ENCODE measurements at places on chromosomes 4 and X.

- no peak for DNase-seq
Measured at GRCh38 chr4:183409483-183409882, 35.0 kb upstream of the CDKN2AIP start.

DNA sequence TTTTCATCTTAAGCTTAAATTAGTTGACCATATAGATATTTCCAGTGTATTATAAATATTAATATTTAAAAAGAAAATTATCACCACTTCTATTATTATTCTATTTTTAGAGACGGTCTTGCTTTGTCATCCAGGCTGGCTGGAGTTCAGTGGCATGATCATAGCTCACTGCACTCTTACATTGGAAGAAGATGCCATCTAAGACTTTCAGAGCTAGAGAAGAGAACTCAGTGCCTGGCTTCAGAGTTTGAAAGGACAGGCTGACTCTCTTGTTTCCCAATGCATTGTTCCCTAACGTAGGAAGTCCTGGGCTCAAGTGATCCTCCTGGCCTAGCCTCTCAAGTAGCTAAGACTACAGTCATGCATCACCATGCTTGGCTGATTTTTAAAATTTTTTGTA, 75.9 kb downstream of the FIP1L1 start:
- no peak for DNase-seq

GRCh38 chr4:77501851-77502250, 103.8 kb upstream of the CXCL13 start:
- DNase-seq = no peak

GRCh38 chrX:77160301-77160700, 286.9 kb upstream of the FGF16 start:
- DNase-seq = no peak

GRCh38 chr4:169774466-169775445, 17.0 kb upstream of the HPF1 start:
- no peak for DNase-seq

- DNase-seq = no peak
Measured at GRCh38 chrX:76921176-76921575, 493.7 kb downstream of the MAGEE1 start.

GRCh38 chr4:184782731-184783373, 42.9 kb downstream of the ACSL1 start:
- DNase-seq = no peak

DNA sequence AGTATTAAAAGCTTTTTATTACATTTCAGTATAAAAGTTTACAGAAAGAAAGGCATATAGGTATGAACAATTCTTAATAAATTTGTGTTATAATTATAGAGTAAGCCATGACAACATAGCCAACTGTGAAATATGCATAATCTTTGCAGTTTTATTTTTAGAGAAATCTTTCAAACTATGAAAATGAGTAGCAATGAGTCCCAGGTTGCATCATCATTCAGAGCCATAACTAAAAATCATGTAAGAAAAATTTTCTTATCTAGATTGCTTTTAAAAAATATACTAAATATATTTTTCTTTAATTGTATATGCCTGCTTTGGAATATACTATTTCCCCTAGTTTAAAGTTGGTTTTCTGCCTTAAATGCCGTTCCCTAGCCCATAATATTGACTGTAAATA, 54.8 kb upstream of the NAF1 start:
- DNase-seq = no peak

- DNase-seq = no peak
Measured at GRCh38 chrX:10015723-10016518, 48.8 kb downstream of the CLDN34 start.

DNA sequence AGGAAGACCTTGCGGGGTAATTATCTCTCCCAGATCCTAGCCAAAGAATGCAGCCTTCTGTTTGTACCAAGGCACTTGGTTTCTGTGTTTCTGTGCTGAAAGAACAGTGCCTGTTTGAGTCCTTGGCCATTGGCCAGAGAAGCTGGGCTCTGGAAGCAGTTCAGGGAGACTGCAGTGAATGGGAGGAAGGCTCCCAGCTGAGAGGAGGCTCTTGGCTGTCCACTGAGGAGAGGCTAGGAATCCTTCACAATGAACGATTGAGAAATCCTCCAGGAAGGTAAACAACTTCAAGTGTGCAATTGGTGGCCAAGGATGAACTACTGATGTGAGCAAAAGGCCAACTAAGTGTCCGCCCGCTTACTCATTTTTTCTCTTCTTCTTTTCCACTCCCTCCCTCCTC, 61.3 kb downstream of the HS3ST1 start:
- DNase-seq = no peak

DNA sequence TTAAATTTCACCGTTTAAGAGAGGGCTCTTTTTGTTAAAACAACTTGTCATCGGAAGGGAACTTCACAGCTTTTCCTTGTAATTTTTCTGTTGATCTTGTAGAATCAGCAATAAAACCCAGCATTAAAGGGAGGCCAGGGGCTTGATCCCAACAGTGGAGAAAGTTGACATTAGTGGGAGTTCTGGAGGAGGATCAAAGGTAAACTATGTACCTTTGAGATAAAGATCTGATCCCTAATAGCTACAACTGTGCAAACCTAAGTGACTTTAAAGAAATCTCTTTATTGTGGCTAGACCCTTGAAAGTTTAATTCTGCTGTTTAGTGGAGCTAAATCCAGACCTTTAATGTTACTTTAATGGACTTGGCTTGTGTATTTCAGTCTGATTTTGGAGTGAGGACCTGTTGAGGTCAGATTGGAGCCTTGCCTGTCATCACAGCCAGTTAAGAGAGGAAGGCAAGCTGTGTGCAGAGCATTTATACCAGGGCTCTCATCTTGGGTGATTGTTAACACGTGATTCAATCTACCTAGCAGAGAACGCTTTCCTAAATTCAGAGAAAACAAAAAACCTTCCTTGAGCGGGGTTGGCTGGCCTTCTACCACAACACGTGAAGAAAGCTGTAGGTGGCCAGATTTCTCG, 1.7 kb downstream of the DOCK11 start:
- no peak for DNase-seq

DNA sequence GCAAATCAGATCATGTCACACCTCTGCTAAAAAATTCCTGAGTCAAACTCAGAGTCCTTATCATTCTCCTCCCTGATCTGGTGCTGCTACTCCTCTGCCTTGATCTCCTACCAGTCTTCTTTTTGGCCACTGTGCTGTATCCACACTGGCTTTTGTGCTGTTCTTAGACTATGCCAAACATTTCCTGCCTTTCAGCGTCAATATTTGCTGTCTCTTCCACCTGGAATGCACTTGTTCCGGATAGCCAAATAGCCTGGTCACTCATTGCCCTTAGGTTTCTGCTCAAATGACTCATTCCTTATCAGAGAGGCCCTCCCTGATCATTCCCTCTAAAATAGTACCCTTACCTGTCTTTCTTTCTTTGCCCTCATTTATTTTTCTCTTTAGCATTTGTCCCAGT, 24.4 kb upstream of the RP2 start:
- DNase-seq = no peak

DNA sequence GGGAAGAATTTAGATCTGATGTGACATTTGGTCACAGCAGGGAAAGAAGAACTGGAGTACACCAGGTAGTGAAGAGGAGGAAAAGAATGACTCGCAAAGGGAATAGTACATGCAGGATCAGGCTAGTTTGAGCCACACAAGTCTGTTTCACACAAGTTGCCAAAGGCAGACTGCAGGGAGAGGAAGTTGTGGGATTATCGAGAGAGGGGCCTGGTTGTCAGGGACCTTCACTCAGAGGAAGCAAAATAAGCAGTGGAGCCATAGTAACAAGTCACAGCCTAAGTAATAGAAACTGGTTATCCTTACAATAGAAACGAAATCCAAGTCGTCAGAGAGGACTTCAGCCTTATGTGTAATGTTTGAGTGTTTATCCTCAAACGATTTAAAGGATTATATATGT, 316.7 kb upstream of the HTR2C start:
- no peak for DNase-seq

DNA sequence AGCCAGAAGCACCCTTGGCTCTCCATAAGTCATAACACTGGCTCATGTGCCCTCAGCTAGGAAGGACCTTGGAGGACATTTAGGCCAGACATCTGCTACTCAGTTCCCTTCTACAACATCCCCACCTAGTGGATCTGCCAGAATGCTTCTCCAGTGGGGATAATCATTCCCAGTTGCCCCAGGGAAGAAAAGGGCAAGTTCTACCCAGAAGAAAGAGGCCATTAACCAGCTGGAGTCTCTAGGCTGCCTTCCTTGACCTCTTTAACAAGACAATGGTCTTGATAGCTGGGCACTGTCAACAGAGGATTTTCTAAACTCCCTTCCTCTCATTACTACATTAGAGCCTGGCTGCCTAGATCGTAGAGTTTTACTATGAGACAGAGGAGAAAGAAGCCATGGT, 42.0 kb downstream of the LGI2 start:
- DNase-seq = no peak

GRCh38 chr4:20603671-20604313, 96.5 kb upstream of the PACRGL start:
- no peak for DNase-seq

GRCh38 chr4:153216546-153216945, 12.3 kb downstream of the TRIM2 start:
- DNase-seq = no peak

DNA sequence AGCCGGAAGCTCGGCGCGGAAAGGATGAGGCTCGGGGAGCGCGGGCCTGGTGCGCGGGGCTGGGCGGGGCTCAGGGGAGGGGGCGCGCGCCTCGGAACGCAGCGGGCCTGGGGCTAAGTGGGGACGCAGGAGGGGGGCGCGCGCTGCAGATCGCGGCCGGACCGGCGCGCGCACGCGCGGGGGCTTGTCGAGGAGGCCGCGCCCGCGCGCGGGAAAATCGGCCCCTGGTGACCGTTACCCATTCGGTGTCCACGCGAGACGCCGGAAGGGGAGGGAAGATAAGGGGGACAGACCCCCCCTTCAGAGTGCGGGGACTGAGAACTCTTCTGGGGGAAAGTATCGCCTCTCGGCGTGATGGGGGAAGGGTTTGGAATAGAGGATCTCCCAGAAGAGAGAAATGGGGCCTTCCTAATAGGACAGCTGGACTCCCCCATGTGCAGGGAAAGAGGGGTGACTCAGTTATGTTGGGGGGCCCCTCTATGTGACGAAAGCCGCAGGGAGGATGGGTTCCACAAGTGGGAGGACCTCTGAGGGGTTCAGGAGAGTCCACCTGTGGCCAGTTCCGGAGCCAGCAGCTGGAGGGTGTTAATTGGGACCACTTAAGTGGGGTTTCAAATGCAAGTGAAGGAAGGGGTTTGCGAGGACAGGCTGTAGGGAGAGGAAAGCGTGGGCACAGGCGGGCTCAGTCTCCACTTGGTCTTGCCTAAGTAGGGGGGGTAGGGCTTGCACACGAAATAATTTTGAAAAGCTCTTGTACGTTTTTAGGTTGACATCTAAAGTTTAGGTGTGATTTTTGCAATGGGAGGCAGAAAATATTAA, 584 bp downstream of the SUV39H1 start:
- no peak for DNase-seq

GRCh38 chr4:80091184-80091583, 18.2 kb upstream of the ANTXR2 start:
- no peak for DNase-seq

DNA sequence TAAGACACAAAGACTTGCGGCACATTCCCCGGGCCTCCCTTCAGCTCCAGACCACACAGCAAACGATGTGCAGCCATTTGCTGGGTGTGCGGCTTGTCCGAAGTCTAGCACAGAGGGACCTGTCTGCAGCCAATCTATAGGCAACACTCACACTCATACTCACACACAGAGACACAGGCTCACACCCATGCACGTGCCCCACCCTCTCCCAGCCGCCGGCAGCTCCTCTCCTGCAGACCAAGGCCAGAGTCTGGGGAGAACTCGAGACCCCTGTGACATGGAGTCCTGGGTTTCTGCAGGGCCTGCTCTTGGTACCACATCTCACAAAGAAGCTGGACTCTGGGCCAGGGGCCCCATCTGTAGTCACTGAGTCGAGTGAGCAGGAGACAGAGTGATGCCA, 245.4 kb upstream of the PSAPL1 start:
- DNase-seq = no peak

- DNase-seq = peak; percentile 2
Measured at GRCh38 chrX:100928660-100929613, at the start of gene XKRX. Gene XKRX, minus strand, starts transcription at chrX:100928917. Its CDS starts 613 bp downstream, at chrX:100928304.

GRCh38 chrX:16528620-16529019, 121.3 kb upstream of the S100G start:
- DNase-seq = no peak

DNA sequence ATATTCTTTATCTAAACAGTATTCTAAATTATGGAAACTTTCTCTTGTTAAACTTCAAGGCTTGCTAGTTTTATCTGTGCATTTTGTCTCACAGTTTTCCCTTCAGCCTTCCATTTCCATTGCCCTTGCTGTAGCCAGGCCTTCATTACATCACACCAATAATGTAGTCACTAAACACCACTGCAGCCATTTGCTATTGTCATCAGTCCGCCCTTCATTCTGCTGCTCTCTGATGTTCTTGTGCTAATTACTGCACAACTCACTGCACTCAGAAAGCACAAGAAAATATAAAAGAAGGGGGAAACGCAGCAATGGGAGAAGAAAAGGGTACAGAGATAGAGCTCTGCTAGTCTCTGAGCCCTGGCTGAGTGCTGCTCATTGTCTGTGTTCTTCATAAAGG, 239.6 kb upstream of the FSTL5 start:
- no peak for DNase-seq

DNA sequence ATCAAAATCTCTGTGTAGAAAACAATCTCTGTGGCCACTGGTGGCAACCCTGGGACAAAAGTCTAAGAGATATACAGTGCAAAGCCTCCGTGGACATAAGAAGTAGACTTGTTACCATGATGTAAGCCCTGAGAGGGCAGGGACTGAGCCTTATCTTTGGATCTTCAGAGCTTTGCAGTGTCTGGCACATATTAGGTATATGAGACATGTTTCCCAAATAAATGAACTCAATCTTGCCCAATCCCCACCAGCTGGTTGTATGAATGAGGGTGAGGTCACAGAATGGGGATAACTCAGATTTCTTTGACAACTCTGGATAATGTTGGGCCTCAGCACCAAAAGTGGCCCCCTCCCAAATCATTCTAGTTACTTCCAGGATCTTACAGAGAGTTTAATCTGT, 511.4 kb upstream of the DIPK2B start:
- no peak for DNase-seq

- DNase-seq = no peak
Measured at GRCh38 chr4:72860766-72861165, 208.8 kb downstream of the COX18 start.

DNA sequence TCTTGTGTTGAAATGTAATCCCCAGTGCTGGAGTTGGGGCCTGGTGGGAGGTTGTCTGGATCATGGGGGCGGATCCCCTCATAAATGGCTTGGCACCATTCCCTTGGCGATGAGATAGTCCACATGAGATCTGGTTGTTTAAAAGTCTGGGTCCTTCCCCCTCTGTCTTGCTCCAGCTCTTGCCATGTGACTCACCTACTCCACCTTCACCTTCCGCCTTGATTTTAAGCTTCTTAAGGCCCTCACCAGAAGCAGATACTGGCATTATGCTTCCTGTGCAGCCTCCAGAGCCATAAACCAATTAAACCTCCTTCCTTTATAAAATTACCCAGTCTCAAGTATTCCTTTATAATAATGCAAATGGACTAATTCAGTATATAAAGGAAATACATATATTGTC, 111.5 kb downstream of the NR3C2 start:
- no peak for DNase-seq

All from activated CD8-positive, alpha-beta memory T cell treated with anti-CD3 and anti-CD28 coated beads for 48 hours (primary cell).